Right lung (tissue), 10 donors: ENCODE measurements at places on chromosomes 7 and 10. TPM values are rescaled to one million over a fixed set of nuclear protein-coding genes. Genes with fewer than 3 reads are reported as not detected.

HGF gene
- polyA plus RNA-seq, result 29.3 TPM

GPR85 gene
- polyA plus RNA-seq, result 1.8 TPM

HTR7 gene
- polyA plus RNA-seq, result 0.19 TPM

GRB10 gene
- 45.6 TPM for polyA plus RNA-seq

HOXA13 gene
- 0.06 TPM for polyA plus RNA-seq

TCF7L2 gene
- polyA plus RNA-seq, result 49.2 TPM

JAKMIP3 gene
- polyA plus RNA-seq, result 0.29 TPM

ASZ1 gene
- polyA plus RNA-seq, result 0.80 TPM

HSPA12A gene
- polyA plus RNA-seq, result 12.8 TPM
